Cerebellar nuclear complex (tissue), 1 donor: ENCODE measurements at places on chromosomes 12 and 14.

DNA sequence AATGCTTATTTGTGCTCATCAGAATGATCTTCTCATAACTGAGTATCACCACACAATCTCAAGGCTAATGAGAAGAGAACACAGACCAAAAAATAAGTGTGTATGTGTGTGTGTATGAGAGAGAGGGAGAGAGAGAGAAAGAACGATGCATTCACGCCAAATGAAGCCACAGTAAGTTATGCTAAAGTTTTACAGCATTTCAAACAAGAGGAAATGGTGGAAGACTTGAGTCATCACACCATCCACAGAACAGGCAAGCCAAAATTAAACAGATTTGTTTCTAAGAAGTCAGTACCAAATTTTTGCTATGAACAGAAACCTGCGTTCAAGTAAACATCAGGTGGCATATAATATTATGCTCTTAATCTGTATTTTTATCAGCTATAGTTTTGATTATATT is 141.2 kb downstream of the MED13L start:
- DNase-seq: no peak

GRCh38 chr12:106632797-106633450 is 50.1 kb downstream of the RFX4 start:
- no peak for DNase-seq

- no peak for DNase-seq
Measured at GRCh38 chr14:79363291-79363690, 848.0 kb downstream of the DIO2 start.

DNA sequence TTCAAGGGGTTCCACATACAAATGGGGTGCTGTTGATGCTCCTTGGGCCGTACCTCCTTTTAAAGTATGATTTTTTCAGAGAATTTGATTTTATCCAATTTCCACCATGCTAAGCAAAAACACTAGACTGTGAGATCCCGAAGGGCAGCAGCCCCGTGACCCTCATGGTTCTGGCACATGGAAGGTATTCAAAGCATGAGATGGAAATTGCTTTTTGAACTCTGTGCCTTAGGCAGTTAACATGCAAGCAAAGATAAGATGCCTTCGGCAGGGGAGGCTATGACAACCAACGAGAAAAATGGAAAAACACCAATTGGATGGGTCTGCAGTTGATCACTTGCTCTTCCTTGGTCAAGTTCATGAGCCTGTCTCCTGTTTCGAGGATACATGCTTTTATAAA is 120.8 kb upstream of the DIO3 start:
- DNase-seq: no peak

- DNase-seq: no peak
Measured at GRCh38 chr14:103552011-103552845, 10.2 kb downstream of the BAG5 start.
